HFFc6 (cell line): ENCODE measurements at places on chromosomes 3 and 15. TPM values are rescaled to one million over a fixed set of nuclear protein-coding genes. Genes with fewer than 3 reads are reported as not detected.

GRCh38 chr3:46943237-46944187 lies 33.0 kb downstream of the CCDC12 start:
- no peak for DNase-seq

DNA sequence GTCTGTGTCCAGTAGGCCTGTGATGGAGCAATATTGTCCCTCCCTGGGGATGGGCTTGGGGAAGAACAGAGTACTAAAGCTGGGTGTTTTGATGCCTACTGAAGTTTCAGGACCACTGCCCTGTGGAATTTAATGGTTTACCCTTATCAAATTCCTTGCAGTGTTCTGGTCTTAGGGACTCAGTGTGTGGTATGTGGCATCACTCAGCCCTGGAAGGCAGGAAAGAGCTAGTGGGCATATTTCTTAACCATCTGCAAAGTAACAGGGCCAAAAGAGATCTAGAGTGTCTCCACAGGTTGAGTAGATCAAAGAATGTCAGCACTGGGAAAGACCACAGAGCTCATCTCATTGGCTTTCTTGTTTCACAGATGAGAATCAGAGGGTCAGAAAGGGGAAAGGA lies 11.8 kb upstream of the SCN10A start:
- no peak for DNase-seq

DNA sequence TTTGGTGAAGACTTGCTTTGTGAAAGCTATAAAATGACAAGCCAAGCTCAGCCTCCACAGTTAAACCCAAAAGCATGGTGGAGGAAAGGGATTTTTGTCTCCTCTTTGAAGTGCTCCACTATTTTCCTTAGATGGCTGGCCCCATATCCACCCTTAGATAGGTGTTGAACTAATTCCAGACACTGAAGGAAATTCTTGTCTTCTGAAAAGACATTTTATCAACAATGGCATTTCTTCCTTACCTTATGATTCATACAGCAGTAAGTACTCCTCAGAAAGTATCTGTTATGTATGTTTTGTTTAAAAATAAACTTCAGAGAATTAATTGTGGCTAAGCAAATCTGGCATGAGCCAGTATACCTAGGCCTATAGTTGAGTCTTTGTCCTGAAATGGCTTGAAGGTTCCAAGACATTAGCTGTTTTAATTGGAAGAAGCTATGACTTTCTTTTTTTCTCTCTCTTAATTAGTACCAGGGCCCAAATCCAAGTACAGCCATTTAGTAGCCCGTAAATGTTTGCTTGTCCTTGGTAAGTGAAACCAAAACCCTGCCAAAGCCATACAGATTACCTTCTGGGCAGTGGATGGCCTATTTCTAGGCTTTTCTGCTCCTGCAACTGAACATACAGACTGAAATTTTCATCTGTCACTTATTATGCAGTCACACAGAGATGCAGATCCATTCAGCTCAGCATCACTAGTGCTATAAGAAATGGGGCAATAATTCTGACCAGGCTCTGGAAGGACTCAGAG lies 5.1 kb upstream of the BFSP2 start:
- DNase-seq = no peak

DNA sequence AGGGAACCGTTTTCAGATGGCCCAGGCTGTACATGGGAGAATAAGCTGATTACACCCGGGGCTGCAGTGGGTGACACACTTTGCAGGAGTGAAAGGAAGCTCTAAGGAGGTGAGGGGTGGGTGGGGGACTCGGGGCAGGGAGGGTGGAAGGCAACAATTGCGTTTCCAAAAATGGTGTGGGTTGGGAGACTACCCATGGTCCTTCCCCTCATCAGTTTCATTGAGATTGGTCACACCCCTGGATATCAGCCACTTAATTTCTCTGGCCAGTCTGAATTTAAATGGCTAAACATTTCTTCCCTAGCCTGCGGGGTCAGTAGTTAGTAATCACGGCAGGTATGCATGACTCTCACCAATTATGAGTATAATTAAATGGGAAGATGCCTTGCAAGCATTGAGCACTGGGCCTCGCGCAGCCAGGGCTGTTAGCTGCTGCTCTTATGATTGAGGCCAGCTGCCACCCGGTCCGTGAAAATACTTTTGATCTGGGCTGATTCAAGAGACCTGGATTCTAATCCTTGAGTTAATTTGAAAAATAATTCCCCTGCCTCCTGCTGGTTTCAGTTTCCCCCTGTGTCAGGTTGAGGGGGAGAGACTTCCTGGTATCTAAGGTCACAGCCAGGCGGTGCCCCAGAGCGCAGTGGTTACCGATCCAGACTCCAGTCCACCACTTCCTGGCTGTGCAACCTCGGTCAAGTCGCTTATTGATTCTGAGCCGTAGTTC lies 23.3 kb downstream of the SLC6A6 start:
- no peak for DNase-seq

- no peak for DNase-seq
These were observed 13.6 kb upstream of the SRP14 start for GRCh38 chr15:40052604-40053003.

DNA sequence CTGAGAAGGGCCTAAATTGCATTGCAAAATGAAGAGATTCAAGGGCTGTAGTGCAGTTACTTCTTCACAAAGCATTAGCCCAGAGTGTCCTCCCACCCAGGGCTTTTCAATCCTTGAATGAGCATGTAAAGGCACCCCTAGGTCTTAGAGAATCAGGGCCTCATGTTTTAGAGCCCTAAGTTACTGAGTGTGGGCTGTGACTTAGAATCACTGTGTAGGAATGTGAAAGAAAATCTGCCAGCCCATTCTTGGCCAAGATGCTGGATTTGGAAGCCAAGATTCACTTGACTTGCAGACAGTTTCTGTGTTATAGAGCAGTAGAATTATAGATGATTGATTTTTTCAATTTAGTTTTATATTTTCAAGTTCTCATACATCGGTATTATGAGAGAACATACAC lies 153.2 kb downstream of the MYRIP start:
- DNase-seq = no peak

Gene CHRNA7
- total RNA-seq = not detected in 3 replicates
